Forelimb muscle (tissue), 1 donor: ENCODE measurements at places on chromosomes 5 and 9. TPM values are rescaled to one million over a fixed set of nuclear protein-coding genes. Genes with fewer than 3 reads are reported as not detected.

Gene SV2C
- polyA plus RNA-seq = 0.08 TPM

Gene FOXD4L6
- not detected for polyA plus RNA-seq

Gene TAS2R1
- 0.32 TPM for polyA plus RNA-seq

Gene MARCOL
- polyA plus RNA-seq = not detected

Gene MEIKIN
- not detected for polyA plus RNA-seq
